ENCODE measurements at places on chromosomes 7 and 10.
A peak's percentile ranks its signal among the peaks of the same experiment; 100 is the strongest.

DNA sequence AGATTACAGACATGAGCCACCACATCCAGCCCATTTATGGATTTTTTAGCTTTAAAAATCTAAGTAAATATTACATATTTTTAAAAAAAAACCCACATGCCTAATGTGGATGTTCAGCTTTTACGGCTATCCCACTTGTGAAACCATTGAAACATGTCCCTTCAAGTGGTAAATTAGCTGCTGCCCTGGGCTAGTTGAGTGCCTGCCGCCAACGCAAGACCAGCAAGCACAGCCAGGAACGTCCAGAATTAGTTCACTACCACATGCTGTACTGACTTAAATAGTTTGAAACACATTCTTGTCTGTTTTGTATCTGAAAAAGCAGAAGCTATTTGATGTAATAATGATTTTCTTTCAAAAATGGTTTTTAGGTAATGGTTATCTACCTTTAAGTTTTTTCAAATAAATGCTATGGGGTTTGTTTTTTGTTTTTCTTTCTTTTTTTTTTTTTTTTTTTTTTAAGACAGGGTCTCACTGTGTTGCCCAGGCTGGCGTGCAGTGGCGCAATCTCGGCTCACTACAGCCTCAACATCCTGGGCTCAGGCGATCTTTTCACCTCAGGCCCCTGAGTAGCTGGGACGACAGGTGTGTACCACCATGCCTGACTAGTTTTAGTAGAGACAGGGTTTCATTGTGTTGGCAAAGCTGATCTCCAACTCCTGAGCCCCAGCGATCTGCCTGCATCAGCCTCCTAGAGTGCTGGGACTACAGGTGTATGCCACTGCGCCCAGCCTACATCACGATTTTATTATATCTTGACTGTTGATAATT is 57.0 kb downstream of the KLRG2 start:
- DNase-seq = no peak

DNA sequence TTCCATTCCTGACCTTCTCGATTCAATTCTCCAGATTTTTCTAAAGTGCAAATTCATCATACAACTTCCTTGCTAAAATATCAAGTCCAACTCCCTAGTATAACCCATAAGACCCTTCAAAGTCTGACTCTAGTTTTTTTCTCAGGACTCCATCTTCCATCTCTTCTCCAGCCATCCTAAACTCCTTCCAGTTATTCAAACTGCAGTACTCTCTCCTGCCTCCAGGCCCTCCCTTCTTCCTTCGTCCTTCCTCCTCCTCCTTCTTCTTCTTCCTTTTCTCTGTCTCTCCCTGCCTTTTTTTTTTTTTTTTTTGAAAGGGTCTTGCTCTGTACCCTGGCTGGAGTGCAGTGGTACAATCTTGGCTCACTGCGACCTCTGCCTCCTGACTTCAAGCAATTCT is 111.9 kb downstream of the RELN start:
- no peak for DNase-seq

- no peak for DNase-seq
Observed at GRCh38 chr10:113060201-113061053, 110.4 kb downstream of the TCF7L2 start.

DNA sequence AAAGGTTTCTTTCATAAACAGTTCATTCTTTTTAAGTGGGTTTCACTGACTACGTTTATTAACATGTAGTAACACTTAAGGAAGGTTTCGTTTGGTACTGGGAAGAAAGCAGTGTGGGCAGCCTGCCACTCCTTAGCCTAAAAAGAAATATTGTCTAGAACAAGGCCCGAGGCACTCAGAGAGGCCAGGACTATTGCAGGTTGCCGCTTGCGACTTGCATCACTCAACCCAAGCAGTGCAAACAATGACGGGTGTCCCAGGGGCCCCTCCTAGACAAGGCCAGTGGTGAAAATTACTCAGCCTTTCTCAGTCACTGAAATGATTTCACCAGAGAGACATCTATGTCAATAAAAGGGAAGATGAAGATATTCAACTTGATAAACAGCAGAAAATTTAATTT is 243.9 kb downstream of the SNX13 start:
- DNase-seq = peak; percentile 98

DNA sequence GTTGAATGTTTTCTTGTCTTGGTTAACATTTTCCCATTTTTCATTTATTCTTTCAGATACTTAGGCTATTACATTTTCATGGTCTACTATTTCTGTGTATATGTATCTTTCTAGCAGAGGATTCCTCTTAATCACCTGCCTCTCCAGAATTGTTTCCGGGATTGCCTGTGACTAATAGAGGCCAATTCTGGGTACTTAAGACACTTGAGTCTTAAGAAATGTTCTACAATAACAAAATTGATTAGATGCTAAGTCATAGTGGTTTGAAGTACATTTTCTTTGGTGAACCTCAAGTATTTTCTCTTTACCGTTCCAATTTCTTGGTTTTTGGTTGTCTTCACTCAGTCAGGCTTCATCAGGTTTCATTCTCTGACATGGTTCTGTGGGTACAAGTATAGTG is 26.4 kb downstream of the BBS9 start:
- DNase-seq = peak; percentile 35

GRCh38 chr10:44973323-44974081 is 5.1 kb downstream of the DEPP1 start:
- no peak for DNase-seq

DNA sequence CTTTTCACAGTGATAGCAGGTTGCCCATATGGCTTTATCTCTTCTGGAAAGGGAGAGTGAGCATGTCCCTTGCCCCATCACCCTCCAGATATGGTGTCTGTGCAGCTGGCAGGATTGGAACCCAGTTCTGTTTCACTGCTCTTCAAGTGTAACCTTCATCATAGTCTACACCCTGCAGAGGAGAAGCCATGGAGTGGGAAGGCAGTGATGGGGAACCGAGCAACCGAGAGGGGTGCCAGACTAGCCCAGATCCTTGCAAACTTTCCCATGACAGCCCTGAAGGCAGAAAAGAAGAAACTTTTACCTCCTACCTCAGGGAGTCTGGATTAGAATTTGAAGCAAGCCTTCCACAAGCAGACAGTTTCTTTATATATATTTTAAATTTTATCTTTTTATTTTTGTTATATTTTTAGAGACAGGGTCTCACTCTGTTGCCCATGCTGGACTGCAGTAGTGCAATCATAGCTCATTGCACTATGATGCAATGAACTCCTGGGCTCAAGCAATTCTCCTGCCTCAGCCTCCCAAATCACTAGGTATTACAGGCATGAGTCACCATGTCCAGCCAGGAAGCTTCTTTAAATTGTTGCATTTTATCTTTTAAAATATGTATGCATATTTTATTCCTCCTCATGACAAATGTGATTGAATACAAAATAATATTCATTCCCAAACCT is 133.3 kb downstream of the KCNMA1 start:
- DNase-seq = no peak

- DNase-seq = no peak
Observed at GRCh38 chr7:15128716-15129115, 226.2 kb upstream of the DGKB start.

GRCh38 chr10:78162853-78163252 is 129.2 kb downstream of the RPS24 start:
- DNase-seq = no peak

GRCh38 chr7:35697414-35698175 is 2.7 kb upstream of the HERPUD2 start:
- peak; percentile 32 for DNase-seq

DNA sequence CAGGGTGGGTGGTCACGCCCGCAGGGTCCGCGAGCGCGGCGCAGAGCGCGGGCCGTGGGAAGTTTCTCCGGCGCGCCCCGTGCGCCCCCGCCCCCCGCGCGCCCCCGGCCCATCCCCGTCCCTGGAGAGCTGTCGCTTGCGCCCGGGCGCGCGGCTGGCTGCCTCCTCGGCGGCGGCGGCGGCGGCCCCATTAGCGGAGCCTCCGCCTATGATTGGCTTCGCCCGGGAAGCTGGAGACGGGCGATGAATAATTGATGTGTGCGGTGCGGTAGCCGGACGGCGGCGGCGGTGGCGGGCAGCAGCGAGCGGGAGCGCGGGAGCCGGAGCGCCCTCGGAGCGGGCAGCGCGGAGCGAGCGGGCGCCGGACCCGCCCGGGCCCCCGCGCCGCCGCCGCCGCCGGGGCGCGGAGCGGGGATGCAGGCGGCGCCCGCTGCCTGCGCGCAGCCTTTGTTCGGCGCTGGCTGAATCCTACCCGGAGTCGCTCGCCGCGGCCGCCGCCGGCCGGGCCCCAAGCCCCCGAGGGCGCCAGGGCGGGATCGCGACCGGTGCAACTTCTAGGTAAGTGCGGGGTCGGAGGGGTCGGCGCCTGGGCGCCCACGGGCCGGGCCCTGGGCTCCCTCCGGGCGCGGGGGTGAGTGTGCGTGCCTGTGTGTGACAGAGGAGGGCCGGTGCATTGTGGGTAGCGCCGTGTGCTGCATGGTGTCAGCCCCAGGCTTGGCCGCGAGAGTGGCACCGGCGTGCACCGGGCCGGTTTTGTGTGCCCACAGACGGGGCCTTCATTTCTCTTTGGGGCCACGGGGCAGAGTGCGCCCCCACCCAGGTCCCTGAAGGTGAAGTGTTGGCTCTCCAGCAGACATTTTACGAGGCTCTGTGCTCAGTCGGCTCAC is 103.8 kb upstream of the PPIF start:
- DNase-seq = no peak

All from skeletal muscle cell (primary cell).